ENCODE measurements at places on chromosomes 7 and 10. TPM values are rescaled to one million over a fixed set of nuclear protein-coding genes. Genes with fewer than 3 reads are reported as not detected.

LDB3 gene
- 0.11 TPM for total RNA-seq

PTPRZ1 gene
- total RNA-seq, result not detected

MLXIPL gene
- not detected for total RNA-seq

FEZF1 gene
- not detected for total RNA-seq

SMC3 gene
- 36.6 TPM for total RNA-seq

PIK3AP1 gene
- 97.1 TPM for total RNA-seq

CTNNA3 gene
- total RNA-seq, result not detected

CAMK2B gene
- total RNA-seq, result not detected

ARMC10 gene
- total RNA-seq, result 15.4 TPM

CACNA2D1 gene
- total RNA-seq, result not detected

HMX2 gene
- not detected for total RNA-seq

DNA sequence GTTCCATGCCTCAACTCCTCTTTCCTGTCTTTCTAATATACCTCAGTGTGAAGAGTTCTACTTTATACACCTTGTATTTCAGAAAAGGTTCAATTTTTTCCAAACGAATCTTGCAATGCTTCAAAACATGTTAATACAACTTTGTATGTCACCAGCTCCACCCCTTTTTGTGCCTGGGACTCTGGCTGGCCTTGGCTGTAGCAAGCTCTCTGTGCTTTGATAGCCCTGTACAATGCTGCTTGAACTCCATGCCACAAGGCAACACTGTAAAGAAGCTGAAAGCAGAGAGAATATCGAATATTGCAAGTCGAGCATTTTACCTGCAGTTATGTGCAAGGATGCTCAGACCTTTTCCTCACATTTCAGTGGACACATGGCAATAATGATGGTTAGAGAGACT lies 52.5 kb downstream of the PANK1 start:
- DNase-seq, result no peak

DNA sequence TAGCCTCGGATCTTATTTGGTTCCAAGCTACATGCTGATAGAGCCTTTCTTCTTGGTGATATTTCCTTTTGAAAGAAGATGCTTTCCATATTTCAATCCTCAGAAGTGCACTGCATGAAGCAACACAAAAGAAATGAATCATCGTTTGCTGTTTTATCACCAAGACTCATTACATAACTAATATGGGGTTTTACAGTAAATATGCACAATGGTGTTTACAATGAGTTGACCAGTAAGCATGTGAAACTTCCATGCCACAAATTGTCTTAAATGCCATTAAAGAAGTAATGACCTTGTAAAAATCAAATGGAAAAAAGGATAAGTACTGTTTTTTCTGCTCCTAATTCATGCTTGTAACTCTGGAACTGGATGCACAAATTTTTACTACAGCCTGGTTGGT lies 1017.0 kb upstream of the GHITM start:
- DNase-seq, result no peak

DNA sequence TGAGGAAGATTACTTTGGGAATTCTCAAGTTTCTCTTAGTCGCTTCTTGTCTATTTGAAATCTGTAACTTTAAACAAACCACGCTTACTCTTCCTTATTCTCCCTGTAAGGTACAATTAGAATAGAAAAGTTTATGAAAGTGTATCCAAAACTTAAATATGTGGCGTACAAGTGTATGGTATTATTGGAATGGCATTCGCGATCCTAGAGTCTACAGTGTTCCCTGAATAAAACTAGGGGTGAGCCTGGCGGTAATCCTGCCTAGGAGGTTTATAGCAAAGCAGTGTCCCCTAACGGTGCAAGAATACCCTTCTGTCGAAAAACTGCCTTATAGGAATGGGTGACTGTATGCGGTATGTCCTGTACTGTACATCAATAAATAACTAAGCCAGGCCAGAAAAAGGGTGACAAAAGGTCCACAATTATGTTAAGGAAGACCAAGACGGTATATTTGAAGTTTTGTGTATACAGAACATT lies 1.2 kb downstream of the TASOR2 start:
- DNase-seq, result no peak

GRCh38 chr7:50418086-50418515 lies 32.0 kb downstream of the FIGNL1 start:
- peak; percentile 86 for DNase-seq

DNA sequence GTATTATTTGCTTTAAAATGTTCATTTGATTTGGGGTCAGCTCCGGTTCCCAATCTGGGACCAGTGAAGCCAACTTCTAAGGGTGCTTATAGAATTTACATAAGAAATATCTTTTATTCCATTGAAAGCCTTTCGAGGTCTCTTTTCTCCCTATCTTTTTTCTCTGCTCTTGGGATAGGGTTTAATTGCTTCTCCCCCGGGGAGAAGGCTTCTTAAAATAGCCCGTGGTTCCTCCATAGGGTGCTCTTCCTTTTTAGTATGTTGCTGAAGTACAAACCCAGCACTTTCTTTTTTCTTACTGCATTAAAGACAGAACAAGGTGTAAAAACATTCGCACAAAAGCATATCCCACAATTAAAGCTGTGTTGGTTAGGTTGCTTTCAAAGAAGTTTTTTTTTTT lies 107.5 kb downstream of the POU6F2 start:
- DNase-seq, result no peak

DNA sequence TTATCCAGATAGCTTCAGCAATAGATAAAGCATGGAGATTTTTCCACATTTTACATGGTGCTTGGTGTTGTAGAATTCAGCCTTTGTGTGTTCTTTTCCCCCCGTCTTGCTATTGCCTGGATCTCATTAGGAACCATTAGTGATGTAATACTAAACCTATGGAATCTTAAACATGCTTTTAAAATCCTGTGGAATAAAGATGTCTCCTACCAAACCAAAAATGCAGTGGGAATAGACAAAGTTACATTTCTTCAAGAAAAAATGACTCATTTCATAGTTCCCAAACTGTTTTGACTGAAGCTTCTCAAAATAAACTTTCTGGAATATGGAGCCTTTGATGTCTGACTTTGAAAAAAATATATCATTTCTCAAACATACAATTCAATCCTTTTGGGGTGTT lies 44.0 kb downstream of the CALD1 start:
- no peak for DNase-seq

GRCh38 chr7:39051279-39051678 lies 73.6 kb downstream of the POU6F2 start:
- DNase-seq, result no peak

GRCh38 chr10:11179516-11180105 lies 161.9 kb downstream of the CELF2 start:
- no peak for DNase-seq

DNA sequence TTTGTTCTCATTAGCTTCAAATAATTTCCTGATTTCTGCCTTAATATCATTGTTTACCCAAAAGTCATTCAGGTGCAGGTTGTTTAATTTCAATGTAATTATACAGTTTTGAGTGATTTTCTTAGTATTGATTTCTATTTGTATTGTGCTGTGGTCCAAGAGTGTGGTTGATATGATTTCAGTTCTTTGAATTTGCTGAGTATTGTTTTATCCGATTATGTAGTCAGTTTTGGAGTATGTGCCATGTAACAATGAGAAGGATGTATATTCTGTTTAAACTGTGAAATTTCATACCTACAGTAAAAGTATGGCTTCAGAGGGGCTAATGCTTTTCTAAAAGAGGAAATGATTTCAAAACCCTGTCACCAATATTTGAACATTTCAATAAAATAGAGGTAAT lies 17.4 kb upstream of the GRM8 start:
- no peak for DNase-seq

DNA sequence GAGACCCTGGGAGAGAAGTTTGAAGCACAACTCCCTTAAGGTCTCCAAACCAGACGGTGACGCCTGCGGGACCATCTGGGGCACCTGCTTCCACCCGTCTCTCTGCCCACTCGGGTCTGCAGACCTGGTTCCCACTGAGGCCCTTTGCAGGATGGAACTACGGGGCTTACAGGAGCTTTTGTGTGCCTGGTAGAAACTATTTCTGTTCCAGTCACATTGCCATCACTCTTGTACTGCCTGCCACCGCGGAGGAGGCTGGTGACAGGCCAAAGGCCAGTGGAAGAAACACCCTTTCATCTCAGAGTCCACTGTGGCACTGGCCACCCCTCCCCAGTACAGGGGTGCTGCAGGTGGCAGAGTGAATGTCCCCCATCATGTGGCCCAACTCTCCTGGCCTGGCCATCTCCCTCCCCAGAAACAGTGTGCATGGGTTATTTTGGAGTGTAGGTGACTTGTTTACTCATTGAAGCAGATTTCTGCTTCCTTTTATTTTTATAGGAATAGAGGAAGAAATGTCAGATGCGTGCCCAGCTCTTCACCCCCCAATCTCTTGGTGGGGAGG lies 10.8 kb downstream of the SERPINE1 start:
- no peak for DNase-seq
